Fibroblast of skin of back (primary cell): ENCODE measurements at places on chromosomes 4 and X.

DNA sequence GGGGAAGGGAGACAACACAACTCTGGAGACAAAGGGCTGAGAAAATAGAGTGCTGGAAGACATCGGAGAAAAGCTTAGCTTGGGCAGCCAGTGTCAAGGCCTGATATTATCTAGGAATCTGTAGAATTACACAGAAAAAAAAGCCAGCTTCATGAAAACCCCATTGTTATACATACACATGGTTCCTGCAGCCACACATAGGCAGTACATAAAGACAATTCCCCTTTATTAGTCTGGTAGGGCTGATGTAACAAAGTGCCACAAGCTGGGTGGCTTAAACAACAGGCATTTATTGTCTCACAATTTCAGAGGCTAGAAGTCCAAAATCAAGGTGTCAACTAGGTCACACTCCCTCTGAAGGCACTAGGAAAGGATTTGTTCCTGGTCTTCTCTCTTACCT, 503.5 kb downstream of the MID1IP1 start:
- DNase-seq = no peak

GRCh38 chr4:33149658-33150524, 2429.7 kb downstream of the PCDH7 start:
- DNase-seq = no peak

- DNase-seq = no peak
Observed at GRCh38 chrX:49120091-49120490, 3.4 kb downstream of the GPKOW start.

- no peak for DNase-seq
Observed at GRCh38 chr4:7344636-7345155, 90.0 kb downstream of the PSAPL1 start.
